Stimulated activated CD4-positive, alpha-beta T cell treated with anti-CD3 and anti-CD28 coated beads, Interleukin-1b, Interleukin-23, amount 100 ng/mL, for 1 hour (primary cell): ENCODE measurements at places on chromosomes 16 and 17.

DNA sequence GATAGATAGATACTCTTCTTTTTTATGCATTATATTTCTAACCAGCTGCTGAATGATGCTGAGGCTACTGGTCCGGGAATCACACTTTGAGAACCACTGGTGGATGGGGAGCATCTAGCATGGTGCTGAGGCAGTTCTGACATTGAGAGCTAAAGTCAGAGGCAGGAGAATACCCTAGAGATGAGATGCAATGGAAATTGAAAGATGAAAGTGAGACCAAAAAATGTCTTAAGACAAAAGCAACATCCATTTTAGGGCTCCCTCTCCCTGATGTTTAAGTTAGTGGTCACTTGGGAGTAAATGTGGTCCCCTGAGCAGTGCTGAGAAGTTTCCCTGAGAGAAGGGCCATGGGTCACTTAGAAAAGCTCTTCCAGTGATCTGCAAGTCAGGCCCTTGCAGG is 6.8 kb downstream of the PCTP start:
- no peak for DNase-seq

GRCh38 chr16:9647981-9648701 is 534.1 kb downstream of the GRIN2A start:
- DNase-seq, result no peak

- DNase-seq, result no peak
These were observed 5.2 kb downstream of the G6PC3 start for GRCh38 chr17:44075598-44076293.

GRCh38 chr17:2120586-2121335 is 65.9 kb downstream of the HIC1 start:
- DNase-seq, result no peak

DNA sequence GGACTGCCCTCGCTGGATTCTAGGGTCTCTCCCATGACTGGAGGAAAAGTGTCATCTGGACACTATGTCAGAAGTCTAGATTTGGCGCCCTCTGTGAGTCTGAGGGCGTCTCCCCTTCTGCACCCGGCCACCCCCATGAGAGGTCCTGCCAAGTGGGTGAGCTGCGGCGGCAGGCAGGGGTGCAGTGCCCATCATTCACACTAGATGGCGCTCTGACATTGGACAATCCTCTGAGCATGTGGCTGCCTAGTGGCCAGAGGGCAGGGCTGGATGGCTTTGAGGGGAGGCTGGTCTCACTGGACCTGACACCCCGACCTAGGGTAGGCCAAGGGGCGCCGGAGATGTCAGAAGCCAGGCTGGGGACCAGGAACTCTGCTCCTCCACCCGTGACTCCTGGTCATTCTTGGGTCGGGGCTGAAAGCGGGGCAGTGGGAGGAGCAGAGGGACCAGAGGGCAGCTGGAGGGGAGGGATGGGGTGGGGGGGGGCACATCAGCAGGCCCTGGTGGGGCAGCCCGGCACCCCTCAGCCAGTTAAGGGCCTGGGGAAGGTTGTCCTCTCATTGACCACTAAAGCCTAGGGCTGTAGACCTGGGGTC is 28.0 kb downstream of the MRM1 start:
- DNase-seq, result peak; percentile 56

GRCh38 chr17:66401364-66401763 is 99.0 kb downstream of the PRKCA start:
- DNase-seq, result no peak

- no peak for DNase-seq
These were observed 478.4 kb downstream of the HS3ST3B1 start for GRCh38 chr17:14779241-14779640.
